ENCODE measurements at places on chromosomes 12 and 14.

- no peak for DNase-seq
These were observed 13.9 kb downstream of the FBXL14 start for GRCh38 chr12:1580526-1580925.

- no peak for DNase-seq
These were observed at the start of gene SYNE3 for GRCh38 chr14:95516554-95517181. TSS of gene SYNE3 (minus strand) at chr14:95516650. CDS start at chr14:95475821, 40,829 bp downstream.

GRCh38 chr12:118534003-118534402 lies 157.6 kb downstream of the SUDS3 start:
- DNase-seq: no peak

GRCh38 chr12:109309381-109310246 lies 530 bp upstream of the FOXN4 start:
- DNase-seq: no peak

GRCh38 chr12:55843431-55843830 lies 695 bp upstream of the MMP19 start:
- DNase-seq: no peak

DNA sequence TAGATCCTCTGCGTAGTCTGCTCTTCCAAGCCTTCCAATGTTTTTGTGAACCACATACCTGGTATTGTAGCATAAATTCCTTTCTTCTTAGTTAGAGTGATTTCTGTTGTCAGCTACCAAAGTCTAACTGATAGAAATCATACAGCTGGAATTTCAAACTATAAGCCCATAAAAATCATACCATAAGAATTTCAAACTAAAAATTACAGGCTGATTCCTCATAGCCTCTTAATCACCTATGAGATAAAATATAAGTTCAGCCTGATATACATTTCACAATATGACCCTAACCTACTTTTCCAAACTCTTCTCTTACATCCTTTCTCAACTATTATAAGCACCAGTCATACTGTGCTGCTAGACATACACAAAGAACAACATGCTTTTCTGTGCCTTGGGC lies 64.8 kb downstream of the PTHLH start:
- no peak for DNase-seq

- no peak for DNase-seq
These were observed 56.8 kb downstream of the BTG1 start for GRCh38 chr12:92088805-92089204.

DNA sequence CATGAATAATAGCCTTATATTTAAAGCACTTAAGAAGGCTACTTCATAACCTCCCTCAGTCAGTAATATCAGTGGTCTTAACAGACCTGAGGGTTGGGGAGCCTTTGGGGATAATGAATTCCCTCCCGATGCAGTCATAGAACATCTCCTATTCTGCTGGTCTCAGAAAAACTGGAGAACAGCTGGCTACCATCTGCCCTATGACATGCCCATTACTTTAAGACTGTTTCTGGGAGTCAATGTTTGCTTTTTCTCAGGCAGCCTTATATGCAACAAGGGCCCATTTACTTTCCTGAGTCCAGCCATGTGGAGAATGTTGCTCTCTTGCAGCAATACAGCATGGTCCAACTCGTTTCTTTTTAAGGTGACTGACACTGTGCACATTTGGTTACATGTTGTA lies 161.7 kb upstream of the PARP11 start:
- DNase-seq: no peak

DNA sequence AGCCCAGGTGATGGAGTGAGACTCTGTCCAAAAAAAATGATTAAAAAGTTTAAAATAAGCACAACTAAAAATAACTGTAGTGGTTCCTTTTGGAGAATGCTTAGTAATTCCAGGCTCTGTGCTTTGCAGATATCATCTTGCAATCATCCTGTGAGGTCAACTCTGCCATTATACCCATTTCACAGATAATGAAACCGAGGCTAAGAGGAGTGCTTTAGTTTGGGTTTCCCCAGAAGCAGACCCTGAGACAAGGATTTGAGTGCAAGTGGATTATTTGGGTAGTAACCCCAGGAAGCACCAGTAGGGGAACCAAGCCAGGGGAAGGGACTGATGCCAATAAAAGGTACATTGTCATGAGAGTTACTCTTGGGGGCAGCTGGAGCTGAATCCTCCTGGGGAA lies 44.7 kb downstream of the RIN3 start:
- no peak for DNase-seq

GRCh38 chr14:75448209-75448608 lies 20.4 kb downstream of the JDP2 start:
- DNase-seq: no peak

DNA sequence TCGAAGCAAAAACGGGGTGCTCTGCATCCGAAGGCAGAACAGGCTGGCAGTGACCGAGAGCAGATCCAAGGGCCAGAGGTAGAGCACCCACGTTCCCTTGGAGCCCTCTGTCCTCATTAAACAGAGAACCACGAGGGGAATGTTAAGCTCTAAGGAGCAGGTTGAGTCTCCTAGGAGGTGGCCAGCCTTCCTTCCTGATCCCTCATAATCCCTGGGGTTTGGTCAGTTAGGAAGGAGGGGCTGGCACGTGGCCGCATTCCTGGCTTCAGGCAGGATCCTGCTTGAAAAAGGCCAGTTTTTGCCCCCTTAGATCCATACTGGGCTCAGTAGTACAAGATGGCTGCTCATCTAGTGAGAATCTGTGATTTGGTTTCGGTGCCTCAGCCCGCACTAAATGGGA lies 57.2 kb downstream of the SLC24A4 start:
- no peak for DNase-seq

- DNase-seq: no peak
These were observed 127.6 kb downstream of the FOXN3 start for GRCh38 chr14:89289477-89289876.

- no peak for DNase-seq
These were observed 86.9 kb downstream of the RIN3 start for GRCh38 chr14:92600318-92601053.

GRCh38 chr14:67417633-67418032 lies 5.7 kb upstream of the PLEK2 start:
- no peak for DNase-seq

DNA sequence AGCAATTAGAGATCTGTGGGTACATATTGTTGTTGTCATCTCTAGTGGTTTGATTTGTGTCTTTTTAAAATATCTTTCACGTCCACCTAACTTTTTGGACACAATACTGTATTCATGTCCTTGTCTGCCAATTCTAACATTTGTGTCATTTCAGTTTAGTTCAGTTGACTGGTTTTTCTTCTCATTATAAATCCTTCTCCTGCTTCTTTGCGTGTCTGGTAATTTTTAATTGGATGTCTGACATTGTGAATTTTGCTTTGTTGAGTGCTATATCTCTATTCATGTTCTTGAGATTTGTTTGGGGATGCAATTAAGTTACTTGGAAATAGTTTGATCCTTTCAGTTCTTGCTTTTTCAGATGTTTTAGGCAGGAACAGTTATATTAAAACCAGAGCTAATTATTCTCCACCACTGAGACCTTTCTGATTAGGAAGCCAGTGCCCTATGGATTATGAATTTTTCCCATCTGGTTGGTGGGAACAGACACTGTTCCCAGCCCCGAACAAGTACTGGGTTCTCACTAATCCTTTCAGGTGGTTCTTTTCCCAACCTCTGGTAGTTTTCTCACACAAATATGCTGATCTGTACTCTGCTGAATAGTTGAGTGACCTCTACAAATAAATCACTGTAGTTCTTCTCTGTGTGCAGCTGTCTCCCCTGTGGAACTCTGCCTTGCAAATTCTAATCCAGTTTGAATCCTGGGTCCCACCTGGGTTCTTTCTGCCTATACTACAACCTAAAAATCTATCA lies 91.1 kb upstream of the DYNC1H1 start:
- DNase-seq: no peak

DNA sequence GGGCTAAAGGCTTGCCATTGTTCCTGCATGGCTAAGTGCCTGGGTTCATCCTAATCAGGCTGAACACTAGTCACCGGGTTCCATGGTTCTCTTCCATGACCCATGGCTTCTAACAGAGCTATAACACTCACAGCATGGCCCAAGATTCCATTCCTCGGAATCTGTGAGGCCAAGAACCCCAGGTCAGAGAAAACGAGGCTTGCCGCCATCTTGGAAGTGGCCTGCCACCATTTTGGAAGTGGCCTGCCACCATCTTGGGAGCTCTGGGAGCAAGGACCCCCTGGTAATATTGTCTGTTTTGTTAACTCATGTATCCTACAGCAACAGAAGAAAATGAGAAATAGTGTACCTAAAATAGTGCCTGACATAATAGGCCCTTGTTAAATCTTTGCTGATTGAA lies 92.7 kb downstream of the ADAMTS20 start:
- no peak for DNase-seq

DNA sequence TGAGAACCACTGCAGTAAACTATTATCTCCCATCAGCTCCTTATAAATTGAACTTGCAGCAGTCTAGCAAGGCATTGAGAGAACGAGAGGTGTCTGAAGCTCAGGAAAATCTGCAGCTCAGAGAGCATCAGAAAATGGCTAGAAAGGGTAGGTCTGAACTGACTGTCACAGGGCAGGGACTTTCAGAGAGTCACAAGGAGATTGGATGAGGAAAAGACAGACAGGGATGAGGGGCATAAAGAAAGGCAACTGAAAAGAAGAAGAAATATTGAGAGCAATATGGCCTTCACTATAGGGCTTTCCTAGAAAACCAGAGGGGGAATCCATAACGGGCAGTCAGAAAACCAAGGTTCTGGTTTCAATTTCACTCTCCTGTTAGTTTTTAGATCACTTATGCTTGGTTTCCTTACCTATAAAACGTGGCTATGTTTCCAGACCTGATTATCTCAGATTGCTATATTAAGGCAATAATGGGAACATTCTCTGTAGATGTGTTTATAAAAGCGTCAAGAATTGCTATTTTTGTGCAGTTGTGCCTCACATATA lies 40.9 kb downstream of the PDE6H start:
- DNase-seq: no peak

GRCh38 chr12:132360906-132361777 lies 31.8 kb upstream of the GALNT9 start:
- no peak for DNase-seq

DNA sequence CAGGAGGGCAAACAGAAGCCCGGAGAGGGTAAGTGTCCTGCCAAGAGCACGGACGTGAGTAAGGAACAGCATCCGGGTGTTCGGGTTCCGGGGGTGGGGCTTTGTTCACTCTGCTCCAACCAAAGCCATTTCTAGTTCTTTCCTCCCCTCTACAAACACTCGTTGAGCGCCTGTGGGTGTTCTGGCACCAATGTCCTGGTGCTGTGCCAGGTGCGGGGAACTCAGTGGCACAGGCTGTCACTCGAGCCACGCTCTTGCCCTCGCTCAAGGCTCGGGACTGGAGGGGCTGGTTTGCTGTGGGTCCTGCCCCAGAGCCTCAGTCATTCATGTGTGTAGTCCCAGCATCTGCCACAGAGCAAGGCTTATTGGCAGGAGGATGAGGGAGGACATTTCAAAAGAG lies 157.5 kb downstream of the CALM1 start:
- DNase-seq: no peak

GRCh38 chr12:109833307-109834189 lies at the start of gene TRPV4:
TSS of gene TRPV4 (minus strand) at chr12:109833398. CDS start at chr12:109814796, 18,602 bp downstream.
- DNase-seq: no peak

- DNase-seq: no peak
These were observed 33.7 kb downstream of the FGFR1OP2 start for GRCh38 chr12:26971963-26972362.

DNA sequence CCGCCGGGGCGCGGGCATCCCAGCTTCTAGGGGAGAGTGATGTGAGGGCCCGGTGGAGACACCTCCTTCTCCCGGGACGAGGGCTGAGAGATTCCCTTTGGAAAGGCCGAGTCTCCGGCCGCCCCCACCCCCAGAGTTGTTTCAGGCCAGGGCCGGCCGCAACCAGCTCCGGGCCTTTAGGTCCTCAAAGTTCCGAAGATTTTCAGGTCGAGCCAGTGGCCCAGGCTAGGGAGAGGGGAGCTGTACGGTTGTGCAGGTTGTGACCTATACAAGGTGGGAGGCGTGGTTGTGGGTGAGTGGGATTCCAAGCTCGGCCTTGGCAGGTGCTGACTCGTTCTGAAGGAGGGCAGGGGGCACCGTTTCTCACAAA lies 18.4 kb upstream of the ANKRD33 start:
- DNase-seq: no peak

GRCh38 chr14:80987235-80988032 lies 32.0 kb downstream of the TSHR start:
- DNase-seq: peak; percentile 60

DNA sequence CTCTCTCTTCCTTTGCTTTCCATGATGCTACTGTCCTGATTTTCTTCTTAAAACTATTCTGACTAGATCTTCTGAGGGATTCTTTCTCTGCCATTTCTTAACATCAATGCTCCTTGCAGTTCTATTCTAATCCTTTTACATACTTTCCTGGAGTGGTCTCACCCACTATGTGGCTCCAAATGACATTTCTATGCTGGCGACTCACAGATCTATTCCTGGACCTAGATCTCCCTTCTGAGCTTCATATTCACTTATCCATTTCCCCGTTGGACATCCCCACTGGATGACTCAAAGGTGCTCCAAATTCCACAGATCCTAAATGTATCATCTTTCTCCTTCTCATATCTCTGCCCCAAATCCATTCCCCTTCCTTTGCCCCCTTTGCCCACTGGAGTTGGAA lies 4.1 kb downstream of the TEP1 start:
- DNase-seq: no peak

DNA sequence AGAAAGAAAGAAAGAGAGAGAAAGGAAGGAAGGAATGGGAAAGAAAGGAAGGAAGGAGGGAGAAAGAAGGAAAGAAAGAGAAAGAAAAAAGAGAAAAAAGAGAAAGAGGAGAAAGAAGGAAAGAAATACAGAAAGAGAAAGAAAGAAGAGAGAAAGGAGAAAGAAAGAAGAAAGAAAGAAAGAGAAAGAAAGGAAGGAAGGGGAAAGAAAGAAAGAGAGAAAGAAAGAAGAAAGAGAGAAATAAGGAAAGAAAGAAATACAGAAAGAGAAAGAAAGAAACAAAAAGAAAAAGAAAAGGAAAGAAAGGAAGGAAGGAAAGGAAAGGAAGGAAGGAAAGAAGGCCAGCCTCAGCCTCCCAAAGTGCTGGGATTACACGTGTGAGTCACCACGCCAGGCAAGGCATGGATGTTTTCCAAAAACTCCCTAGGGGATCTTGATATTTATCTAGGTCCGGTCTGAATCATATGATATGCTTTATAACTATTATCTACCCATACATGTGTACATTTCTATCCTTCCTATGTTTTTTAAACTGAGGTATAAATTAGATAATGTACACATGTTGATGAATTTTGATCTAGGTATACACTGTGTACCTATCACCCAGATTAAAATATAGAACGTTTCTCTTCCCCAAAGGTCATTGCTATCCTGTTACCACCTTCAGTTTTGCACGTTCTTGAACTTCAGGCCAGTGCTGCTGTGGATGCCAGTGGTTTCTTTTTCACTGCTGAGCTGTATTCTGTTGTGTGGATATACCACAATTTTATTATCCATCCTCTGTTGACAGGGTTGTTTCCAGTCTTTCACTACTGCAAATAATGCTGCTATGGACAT lies 177.9 kb downstream of the RBM19 start:
- no peak for DNase-seq

DNA sequence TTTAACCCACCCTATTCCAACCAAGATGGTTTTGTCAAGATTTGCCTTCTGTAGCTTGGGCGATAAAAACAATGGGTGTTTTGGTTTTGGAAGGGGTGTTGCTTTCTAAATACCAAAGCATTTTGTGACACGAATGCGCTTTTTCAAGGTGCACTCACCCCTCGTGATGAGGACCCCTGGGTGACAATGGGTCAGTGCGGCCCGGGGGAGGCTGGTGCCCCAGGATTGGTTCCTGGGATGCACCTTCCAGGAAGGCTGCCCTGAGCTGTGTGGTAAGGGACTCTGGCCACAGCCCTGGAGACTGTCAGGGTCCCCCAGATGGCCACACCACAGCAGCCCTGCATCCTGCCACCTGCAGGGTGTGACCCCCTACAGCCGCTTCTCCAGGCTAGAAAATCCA lies 180.6 kb upstream of the MYL2 start:
- DNase-seq: no peak

GRCh38 chr12:71194657-71195056 lies 36.9 kb upstream of the TSPAN8 start:
- DNase-seq: no peak

Measured in NCI-H1436 treated with DMSO at 0.1 percent for 48 hours (cell line).